ENCODE measurements at places on chromosomes 11 and 22.
A peak's percentile ranks its signal among the peaks of the same experiment; 100 is the strongest.

- no peak for DNase-seq
Measured at GRCh38 chr11:73559743-73560142, 38.2 kb downstream of the FAM168A start.

GRCh38 chr11:128632141-128632791 lies 44.9 kb upstream of the ETS1 start:
- DNase-seq: no peak

DNA sequence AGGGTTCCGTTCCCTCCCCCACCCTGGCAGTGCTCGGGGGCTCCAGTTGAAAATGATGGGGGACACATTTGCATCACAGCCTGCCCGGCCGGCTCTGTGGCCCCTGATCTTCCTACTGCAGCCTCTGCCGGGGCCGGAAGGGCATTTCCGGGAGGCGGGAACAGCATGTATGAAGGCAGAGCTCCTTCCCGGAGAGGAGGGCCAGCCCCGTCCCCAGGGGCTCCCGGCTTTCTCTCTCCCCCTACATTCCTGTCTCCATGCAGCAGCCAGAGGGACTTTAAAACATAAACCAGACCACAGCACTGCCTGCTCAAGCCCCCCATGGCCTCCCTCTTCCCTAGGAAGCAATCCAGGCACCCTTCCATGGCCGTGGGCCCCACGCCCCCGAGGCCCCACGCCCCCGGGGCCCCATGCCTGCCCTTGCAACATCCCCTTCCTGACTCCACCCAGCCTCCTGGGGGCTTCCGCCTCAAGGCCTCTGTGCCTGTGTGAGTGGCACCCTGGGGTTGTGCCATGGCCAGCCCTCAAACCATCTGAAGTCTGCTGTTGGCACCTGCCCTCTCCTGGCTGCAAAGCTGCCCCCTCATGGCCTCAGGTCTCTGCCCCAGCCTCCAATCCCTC lies 73.1 kb downstream of the CDKN1C start:
- DNase-seq: no peak

DNA sequence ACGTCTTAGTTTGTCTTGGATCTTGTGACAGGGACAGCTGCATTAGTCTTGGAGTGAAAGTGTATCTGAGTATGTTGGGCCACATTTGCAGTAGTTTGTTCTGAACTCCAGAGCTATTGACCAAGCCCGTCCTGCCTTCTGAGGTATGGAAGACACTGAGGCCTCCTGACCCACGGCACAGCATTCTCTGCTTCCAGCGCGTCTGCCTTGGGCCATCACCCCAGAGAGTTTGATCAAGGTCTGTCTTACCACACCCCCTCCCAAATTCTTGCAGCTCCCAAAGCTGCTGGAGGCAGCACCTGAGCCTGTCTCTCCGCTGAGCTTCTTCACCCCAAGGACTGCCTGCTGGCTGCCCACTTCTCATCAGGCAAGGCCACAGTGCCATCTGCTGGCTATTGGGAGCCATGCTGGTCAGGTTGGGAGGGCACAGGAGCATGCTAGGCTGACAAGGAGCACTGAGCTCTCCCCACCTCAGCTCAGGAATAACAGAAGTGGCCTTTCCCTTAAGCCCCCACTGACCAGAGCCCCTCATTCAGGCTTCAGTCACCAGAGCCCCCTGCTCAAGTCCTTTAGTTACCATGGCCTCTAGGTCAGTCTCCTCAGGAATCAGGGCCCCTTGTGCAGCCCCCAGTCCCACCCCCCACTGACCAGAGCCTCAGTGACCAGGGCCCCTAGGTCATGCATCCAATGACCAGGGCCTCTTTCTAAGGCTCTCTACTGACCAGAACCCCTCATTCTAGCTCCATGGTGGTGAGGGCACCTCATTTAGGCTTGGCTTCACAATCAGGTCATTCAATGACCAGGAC lies 27.2 kb upstream of the SMPD1 start:
- peak; percentile 79 for DNase-seq

GRCh38 chr22:50439314-50439870 lies 35.4 kb downstream of the SBF1 start:
- no peak for DNase-seq

- DNase-seq: no peak
Measured at GRCh38 chr11:96328395-96329010, 14.5 kb downstream of the MAML2 start.

DNA sequence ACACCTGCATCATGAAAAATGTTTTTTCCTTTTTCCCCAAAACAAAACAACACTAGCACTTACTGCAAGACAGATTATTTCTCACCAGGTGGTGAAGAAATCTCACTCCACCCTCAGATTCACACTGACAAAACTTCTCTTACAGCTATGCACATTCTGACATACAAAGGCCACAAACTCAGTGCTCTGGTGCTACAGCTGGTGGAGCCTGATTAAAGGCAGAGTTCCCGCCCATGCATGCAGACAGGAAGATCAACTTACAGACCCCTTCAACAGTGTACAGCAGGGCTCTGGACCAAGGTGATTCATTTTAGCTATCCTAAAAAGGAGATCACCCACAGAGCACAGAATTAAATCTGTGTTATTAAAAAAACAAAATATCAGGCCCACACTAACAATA lies 112.6 kb downstream of the CADM1 start:
- DNase-seq: no peak

DNA sequence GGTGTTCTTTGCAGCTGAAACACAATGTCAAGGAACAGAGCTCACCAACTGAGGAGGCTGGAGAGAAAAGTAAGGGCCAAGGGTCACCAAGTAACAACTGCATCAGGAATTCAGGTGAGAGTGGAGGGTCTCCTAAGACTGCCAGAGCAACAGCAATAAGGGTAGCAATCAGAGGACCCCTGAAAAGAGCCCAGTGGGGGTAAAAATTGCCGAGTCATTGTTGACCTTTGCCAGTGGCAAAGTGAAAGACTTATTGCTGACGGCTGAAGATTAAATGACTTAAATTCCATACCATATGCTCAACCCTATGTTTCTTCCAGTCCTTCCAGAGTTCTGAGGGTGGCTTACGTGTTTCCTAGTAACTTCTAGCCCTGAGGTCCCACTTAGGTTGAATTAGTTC lies 51.9 kb upstream of the ARHGAP42 start:
- DNase-seq: no peak

GRCh38 chr11:66716996-66717395 lies 12.0 kb downstream of the SPTBN2 start:
- no peak for DNase-seq

All from ureter (tissue), 1 donor.